Osteoblast (primary cell): ENCODE measurements at places on chromosomes 2 and 18.

GRCh38 chr2:230582851-230583283, 129.8 kb upstream of the CAB39 start:
- H3K27ac ChIP-seq: no peak overlapping the region
- H3K27me3 ChIP-seq: peaks cover 4% of the 10 kb centered on the region
- no peak overlapping the region for H3K4me3 ChIP-seq
- H3K36me3 ChIP-seq: no peaks in the 10 kb centered on the region

- H3K36me3 ChIP-seq: no peaks in the 10 kb centered on the region
- no peaks in the 10 kb centered on the region for H3K4me1 ChIP-seq
- H3K27me3 ChIP-seq: no peaks in the 10 kb centered on the region
- H3K27ac ChIP-seq: no peak overlapping the region
Measured at GRCh38 chr2:88342749-88343148, 109.7 kb downstream of the FOXI3 start.

DNA sequence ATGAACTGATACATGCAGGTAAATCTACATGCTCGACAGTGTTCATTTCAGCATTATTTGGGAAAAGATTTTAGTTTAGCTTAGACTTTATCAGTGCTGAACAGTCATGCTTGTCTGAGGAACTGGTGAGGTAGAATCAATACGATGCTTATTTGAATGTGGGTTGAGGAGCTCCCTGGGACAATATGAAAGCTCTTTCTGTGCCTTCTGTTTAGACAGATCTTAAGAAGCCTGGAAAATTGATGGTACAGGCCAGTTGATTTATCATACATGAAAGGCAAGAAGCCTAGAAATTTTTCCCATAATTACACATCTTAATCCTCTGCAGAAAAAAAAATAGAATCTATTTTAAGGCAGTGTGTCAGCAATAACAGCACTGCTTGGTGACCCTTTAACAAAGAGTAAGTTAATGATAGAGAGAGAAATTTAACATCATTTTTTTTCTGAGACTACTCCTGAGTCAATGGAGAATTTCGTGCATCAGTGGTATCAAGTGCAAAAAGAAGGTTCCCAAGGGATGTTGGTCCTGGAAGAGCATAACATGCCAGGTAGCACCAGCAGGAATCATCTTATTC, 252.2 kb upstream of the CDH20 start:
- H3K27ac ChIP-seq: no peak overlapping the region
- H3K4me1 ChIP-seq: no peaks in the 10 kb centered on the region
- no peak for DNase-seq
- no peaks in the 10 kb centered on the region for H3K27me3 ChIP-seq

DNA sequence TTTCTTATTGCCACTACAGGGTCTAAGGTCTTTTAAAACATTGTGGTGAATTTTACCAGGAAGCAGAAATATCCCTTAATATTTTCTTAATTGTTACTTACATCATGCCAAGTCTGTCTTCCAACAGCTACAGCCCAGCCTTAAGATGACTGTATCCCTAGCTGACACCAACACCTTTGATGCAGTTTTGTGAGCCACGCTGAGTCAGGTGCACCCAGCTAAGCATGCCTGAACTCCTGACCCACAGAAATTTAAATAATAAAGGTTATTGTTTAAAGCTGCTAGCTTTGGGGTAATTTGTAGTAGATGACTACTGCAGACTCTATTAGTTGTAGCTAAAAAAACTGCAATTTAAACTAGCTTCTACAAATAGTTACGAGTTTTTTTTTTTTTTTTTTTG, 1757.9 kb upstream of the LRRTM1 start:
- no peak for DNase-seq
- H3K36me3 ChIP-seq: no peaks in the 10 kb centered on the region
- H3K27ac ChIP-seq: no peak overlapping the region

GRCh38 chr18:9364242-9364641, 29.7 kb downstream of the TWSG1 start:
- no peak overlapping the region for H3K27ac ChIP-seq
- no peak overlapping the region for H3K4me3 ChIP-seq
- peaks cover 11% of the 10 kb centered on the region for H3K36me3 ChIP-seq
- H3K4me1 ChIP-seq: peaks cover 14% of the 10 kb centered on the region

- H3K36me3 ChIP-seq: no peaks in the 10 kb centered on the region
- H3K27ac ChIP-seq: no peak overlapping the region
- no peaks in the 10 kb centered on the region for H3K27me3 ChIP-seq
- no peak for DNase-seq
- H3K4me1 ChIP-seq: no peaks in the 10 kb centered on the region
Measured at GRCh38 chr18:46538376-46538775, 118.6 kb downstream of the LOXHD1 start.

DNA sequence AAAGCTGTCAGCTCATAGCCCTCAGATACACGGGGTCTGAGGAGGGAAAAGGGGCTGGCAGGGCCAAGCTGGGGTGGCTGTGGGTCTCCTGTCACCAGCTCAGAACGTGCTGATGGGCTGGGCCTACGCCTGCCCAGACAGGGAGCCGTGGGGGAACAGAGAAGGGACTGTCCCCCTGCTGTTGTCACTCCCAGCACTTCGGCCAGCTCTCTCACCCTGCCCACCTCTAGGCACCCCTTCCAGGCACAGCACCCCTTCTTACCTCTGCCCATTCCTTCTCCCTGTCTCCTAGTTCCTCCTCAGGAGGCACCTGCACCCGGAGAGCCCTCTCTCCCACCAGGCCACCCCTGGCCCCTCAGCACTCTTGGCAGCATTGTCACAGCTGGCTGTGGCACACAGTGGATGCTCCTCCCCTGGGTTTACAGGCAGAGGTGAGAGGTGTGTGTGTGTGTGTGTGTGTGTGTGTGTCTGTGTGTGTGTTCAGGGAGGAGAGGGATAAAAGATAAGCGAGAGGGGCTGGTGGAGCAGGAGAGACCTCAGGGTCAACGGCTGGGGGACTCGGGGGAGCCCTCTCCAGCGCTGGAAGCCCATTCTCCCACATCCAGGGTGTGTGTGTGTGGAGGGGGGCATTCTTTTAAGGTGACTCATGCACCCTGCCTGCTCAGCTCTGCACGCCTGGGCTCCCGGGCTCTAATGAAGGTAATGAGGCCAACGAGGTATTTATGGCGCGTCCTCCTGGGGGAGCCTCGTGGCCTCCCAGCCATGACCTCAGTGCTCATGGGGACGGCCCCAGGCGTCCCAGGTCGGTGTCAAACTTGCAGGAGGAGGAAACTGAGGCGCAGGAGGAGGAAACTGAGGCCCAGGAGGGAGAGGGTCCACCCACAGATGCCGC, 66.1 kb upstream of the SMAD7 start:
- H3K4me1 ChIP-seq: peaks cover 11% of the 10 kb centered on the region
- peak overlapping the region; percentile 66 for H3K27ac ChIP-seq
- DNase-seq: peak; percentile 98
- no peak overlapping the region for H3K4me3 ChIP-seq
- no peaks in the 10 kb centered on the region for H3K36me3 ChIP-seq

DNA sequence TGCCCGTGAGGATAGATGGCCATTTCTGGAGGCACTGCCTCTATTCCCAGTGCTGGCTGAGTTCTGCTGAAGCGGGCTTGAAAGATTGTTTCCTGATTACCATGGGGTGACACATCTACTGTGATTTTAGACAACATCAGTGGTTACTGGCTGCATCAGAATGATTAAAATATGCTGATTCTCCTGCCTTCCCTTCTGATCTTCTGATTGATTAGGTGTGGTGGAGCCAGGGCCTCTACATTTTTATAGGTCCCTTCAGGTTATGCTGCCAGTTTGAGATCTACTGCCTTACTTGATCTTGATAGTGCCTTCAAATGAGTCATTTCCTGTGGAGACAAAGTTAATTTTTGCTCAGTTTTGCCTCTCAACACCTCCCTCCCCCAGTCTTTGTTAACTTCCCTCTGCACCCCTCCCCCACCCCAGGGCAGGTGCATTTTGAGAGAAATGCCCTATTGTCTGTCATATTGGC, 31.6 kb upstream of the SNORC start:
- H3K4me3 ChIP-seq: no peak overlapping the region
- peak overlapping the region; percentile 19 for H3K27ac ChIP-seq
- no peak for DNase-seq
- no peaks in the 10 kb centered on the region for H3K27me3 ChIP-seq

DNA sequence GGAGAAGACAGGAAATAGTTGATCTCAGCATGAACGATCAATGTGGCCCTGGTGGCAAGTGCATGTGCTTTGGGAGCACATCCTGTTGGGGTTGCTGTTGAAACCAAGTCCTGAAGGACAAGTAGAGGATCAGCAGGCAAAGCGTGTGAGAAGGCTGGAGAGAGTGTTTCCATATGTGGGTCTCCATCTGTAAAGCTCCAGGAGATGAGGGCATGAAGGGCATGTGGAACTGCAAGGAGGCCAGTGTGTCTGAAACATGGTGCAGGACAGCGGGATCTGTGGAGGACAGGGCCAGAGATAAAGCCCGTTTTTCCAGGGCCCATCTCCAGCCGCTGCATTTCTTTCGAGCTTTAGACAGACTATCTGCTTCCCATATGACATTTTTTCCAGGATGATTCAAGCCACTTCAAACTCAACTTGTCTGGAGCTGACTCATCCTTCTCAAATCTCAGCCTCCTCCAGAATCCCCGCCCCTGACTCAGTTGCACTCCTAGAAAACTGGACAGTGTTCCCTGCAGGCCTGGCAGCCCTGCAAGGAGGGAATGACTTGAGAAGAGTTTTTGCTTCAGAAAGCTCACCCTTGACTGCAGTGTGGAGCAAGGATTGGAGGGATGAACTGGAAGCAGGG, 226.1 kb downstream of the VAPA start:
- peak overlapping the region; percentile 58 for H3K27ac ChIP-seq
- H3K36me3 ChIP-seq: no peaks in the 10 kb centered on the region
- DNase-seq: peak; percentile 69
- H3K27me3 ChIP-seq: no peaks in the 10 kb centered on the region
- H3K4me3 ChIP-seq: no peak overlapping the region

DNA sequence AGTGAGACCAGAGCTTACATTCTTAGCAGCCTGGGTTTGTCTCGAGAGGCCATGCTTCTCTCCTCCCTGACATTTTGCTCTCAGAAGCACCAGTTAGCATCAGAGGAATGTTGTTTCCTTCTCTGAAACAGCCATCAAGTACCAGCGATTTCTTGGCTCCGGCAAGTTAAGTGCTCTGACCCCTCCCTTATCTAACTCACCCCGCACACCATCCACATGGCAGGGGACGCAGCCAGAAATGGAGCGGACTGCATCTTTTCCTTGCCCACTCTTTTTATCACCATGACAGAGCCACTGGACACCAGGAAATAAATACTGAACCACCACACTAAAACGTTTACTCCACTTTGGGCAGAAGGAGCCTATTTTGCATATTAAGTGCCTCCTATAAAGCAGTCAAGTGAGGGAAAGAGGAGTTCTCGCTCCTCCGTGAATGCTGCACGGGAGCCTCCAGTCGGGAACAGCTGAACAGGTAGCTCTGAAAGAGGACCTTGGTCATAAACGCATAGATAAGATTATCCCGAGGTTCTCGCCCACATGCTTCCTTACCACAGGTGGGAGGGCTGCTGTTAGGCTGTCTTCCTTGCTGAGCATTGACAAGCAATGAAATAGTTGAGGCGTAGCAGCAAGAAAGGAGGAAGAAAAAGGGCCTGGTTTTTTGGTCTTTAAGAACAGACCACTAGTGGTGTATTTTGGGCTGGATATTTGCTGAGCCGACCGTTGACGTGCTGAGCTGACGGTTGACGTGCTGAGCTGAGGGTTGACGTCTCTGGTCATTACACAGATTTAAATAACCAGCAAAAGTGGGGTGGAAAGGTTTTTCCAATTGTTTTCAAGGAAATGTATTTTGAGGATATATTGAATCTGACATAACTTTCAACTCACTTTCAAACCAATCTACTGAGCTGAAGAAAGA, 71.4 kb upstream of the ITGB6 start:
- DNase-seq: no peak
- no peak overlapping the region for H3K4me3 ChIP-seq
- H3K36me3 ChIP-seq: peaks cover 29% of the 10 kb centered on the region
- H3K27me3 ChIP-seq: no peaks in the 10 kb centered on the region
- peak overlapping the region; percentile 89 for H3K27ac ChIP-seq

- H3K36me3 ChIP-seq: no peaks in the 10 kb centered on the region
- no peak overlapping the region for H3K4me3 ChIP-seq
- H3K27ac ChIP-seq: peak overlapping the region; percentile 38
- no peaks in the 10 kb centered on the region for H3K27me3 ChIP-seq
- no peak for DNase-seq
Measured at GRCh38 chr2:223043164-223043941, 8.6 kb upstream of the KCNE4 start.

DNA sequence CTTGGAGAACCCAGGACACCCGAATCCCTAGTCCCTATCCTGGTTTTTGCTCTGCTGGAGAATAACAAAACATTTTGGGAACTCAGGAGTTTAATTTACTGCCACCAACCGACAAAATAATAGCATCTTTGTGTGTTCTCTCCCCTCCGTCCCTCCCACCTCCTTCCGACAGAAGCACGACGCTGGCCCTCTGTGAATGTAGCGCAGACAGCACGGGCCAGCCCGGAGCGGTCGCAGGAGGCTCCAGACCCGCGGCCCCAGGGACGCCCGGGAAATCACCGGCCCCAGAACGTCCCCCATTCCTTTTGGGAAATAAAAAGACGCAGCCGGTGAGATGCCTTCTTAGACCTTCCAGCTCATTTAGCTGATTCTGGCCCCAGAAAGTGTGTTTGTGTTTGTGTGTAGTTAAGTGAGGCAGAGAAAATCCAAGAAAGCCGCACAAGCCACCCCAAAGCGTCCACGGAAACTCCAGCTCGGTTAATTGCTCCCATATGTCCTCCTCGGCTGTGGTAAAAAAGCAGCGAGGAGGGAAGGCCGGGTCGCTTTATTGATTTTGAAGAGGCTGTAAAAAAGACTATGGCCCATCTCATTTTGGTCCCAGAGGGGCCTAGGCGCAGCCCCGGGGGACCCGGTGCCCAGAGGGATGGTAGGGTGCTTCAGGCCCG, 577 bp upstream of the TANC1 start:
- DNase-seq: peak; percentile 68
- peak overlapping the region; percentile 82 for H3K4me3 ChIP-seq
- peaks cover 15% of the 10 kb centered on the region for H3K4me1 ChIP-seq
- no peaks in the 10 kb centered on the region for H3K27me3 ChIP-seq
- peak overlapping the region; percentile 74 for H3K27ac ChIP-seq
- no peaks in the 10 kb centered on the region for H3K36me3 ChIP-seq

GRCh38 chr2:101107241-101107640, 43.9 kb downstream of the TBC1D8 start:
- H3K4me1 ChIP-seq: peaks cover 6% of the 10 kb centered on the region
- H3K4me3 ChIP-seq: no peak overlapping the region
- peaks cover 13% of the 10 kb centered on the region for H3K27me3 ChIP-seq
- DNase-seq: no peak
- no peak overlapping the region for H3K27ac ChIP-seq

DNA sequence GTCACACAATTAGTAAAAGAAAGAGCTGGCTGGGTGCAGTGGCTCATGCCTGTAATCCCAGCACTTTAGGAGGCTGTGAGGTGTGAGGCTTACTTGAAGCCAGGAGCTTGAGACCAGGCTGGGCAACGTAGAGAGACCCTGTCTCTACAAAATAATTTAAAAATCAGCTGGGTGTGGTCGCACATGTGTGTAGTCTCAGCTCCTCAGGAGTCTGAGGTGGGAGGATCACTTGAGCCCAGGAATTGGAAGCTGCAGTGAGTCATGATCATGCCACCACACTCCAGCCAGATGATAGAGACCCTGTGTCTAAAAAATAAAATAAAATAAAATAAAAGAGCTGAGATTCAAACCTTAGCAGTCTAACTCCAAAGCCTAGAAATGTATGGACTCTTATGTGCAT, 39.0 kb upstream of the NEDD4L start:
- no peak overlapping the region for H3K4me3 ChIP-seq
- H3K27me3 ChIP-seq: no peaks in the 10 kb centered on the region
- H3K27ac ChIP-seq: peak overlapping the region; percentile 73
- peaks cover 34% of the 10 kb centered on the region for H3K4me1 ChIP-seq

GRCh38 chr2:127314193-127314988, 20.4 kb upstream of the ERCC3 start:
- no peaks in the 10 kb centered on the region for H3K4me1 ChIP-seq
- H3K36me3 ChIP-seq: peaks cover 36% of the 10 kb centered on the region
- H3K27ac ChIP-seq: no peak overlapping the region
